ENCODE measurements at places on chromosomes 7 and 10.

- DNase-seq, result no peak
Measured at GRCh38 chr7:42108803-42109528, 128.0 kb downstream of the GLI3 start.

- no peak for DNase-seq
Measured at GRCh38 chr7:42055171-42055570, 181.8 kb downstream of the GLI3 start.

GRCh38 chr10:13632440-13632839, 45.7 kb downstream of the PRPF18 start:
- no peak for DNase-seq

GRCh38 chr10:108735380-108735779, 1187.9 kb downstream of the XPNPEP1 start:
- DNase-seq, result no peak

- DNase-seq, result no peak
Measured at GRCh38 chr10:25048450-25048849, 32.0 kb downstream of the THNSL1 start.

- no peak for DNase-seq
Measured at GRCh38 chr10:44811072-44811471, 100.1 kb upstream of the TMEM72 start.

DNA sequence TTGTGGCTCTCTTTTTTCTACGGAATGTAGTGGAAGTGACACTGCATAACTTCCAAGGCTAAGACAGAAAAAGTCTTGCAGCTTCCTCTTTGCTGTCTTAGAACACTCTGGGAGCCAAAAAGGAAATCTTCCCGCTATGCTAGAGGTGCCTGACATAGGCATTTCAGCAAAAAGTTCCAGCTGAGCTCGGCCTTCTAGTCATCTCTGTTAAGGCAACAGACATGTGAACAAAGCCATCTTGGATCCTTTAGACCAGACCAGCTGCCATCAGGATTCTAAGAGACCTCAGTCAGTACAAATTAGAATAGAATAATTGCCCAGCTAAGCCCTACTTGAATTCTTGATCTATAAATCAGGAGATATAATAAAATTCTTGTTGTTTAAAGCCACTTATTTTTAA, 16.3 kb upstream of the COL1A2 start:
- no peak for DNase-seq

GRCh38 chr7:50502001-50502684, 52.0 kb upstream of the FIGNL1 start:
- DNase-seq, result no peak

GRCh38 chr10:16835228-16835627, 18.0 kb upstream of the RSU1 start:
- no peak for DNase-seq

GRCh38 chr10:21019436-21019835, 122.3 kb upstream of the NEBL start:
- no peak for DNase-seq

DNA sequence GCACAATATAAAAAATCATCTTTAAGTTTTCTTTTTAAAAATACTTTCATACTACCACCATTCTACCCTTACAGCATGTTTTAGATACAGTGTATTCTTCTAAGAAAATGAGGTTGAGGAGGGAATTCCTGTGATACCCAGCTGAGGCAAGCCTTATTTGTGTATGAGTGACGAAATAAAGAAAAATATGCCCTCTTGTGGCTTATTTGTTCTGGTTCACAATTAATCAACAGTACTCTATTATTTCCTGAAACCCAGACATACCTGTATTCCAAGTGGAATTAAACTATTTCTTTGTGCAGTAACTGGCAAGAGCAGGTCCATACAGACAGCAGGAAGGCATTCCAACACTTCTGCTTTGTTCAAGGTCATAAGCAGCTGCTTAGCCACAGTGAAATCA, 4.5 kb upstream of the SEMA3D start:
- no peak for DNase-seq

GRCh38 chr7:13476881-13477444, 512.5 kb downstream of the ETV1 start:
- DNase-seq, result no peak

DNA sequence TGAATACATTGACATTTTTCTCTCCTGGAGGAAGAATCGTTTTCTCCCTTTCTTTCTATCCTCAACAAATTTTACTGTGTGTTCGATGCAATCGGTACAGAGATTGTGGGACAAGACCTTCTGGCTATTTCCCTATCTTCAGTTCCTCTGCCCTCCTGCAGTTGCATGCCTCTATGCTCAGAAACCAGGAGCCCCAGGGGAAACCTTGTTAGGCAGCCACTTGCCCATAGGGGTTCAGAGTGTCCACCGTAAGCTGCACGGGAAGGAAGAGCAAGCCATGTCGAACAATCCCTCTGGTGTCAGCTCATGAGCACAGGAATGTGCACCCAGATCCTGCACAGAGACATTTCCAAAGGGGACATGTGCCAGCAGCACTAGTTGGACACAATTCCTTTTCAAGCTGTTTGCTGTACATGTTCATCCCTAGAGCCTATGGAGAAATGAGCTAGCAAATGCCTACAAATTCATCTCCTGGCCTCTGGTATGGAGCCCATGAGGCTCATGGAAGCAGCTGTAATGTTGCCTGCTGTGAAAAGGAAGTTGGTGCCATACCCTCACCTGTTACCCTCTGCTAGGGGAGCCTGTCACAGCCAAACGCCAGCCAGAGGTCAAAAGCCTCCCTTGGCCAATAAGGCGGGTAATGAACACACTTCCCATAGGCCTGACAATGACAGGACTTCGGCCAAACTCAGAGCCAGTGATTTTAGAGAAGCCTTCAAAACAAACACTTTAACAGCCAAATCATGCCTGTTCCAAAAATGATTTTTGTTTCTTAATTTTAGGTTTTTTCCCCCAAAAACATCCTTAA, 35.9 kb upstream of the ASAH2 start:
- DNase-seq, result no peak

DNA sequence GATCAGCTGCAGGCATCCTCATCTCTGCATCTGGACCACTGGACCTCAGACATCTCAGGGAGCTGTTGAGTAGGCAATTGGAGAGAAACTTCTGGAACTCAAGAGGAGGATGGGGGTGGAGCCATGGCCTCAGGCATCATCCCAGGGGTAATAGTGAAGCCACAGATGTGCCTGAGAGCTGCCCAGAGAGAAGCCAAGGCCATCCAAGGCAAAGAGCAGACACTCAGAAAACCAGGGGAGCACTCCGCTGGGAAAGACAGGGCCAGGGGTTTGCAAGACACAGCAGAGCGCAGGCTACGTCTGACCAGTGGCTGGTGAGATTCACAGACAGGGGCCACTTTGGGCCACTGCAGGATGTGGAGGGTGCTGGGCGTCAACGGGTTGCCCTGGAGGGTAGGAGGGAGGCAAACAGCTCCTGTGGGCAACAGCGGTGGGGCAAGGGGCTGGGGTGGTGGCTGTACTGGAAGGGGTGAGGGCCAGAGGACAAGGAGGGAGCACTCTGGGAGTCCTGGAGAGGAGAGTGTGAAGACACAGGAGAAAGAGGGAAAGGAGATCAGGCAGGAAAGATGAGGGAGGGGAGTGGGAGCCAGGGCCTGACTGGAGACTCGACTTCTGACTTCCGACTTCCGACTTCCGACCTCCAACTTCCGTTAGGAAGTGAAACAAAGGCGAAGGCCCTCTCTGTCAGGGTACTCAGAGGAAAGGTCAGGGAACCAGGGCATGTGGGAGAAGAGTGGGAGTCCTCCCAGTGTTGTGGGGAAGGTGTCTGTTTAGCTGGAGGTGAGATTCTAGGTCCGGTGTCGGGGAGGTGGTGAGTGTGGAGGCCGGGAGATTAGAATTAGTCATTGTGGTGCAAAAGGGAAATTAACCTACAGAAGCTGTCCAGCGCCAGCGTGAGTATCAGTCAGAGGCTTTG, 69.7 kb upstream of the ANTXRL start:
- DNase-seq, result no peak

GRCh38 chr10:90592638-90593302, 265.1 kb downstream of the HTR7 start:
- DNase-seq, result no peak

- DNase-seq, result no peak
Measured at GRCh38 chr7:99011706-99012404, 132.1 kb downstream of the SMURF1 start.

GRCh38 chr7:128124786-128125185, 93.5 kb upstream of the LRRC4 start:
- no peak for DNase-seq

- no peak for DNase-seq
Measured at GRCh38 chr7:151690606-151691005, 170.9 kb upstream of the RHEB start.

DNA sequence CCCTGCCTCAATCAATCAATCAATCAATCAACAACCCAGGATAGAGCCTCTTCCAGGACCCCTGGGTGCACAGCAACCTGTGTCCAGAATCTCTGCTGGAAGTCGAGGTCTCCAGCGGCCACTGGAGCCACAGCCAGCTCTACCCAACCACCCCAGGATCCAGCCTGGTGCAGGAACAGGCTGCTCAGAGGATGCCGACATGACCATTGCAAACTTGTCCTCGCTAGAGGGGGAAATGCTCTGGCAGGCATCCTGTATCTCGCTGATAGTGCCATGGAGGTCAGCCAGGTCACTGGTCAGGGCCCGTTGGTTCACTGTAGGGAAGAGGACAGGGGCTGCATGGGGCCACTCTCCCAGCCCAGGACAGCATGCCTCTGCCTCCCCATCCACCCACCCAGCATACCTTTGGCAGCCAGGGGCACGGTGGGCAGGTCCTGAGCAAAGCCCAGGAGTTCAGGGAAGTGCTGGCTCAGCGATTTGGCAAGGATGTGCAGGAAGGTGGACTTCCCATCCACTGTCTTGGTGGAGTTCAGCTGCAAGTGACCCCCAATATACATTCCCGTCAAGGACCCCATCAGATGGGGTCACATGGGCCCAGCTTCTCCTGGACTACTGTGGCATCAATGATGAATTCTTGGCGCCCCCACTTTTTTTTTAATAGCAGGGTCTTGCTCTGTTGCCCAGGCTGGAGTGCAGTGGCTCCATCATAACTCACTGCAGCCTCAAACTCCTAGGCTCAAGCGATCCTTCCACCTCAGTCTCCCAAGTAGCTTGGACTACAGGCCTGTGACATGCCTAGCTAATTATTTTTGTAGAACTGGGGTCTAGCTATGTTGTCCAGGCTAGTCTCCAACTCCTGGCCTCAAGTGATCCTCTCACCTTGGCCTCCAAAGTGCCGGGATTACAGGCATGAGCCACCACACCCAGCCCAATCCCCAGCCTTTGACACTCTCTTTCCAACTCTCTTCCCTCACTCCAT, 49.4 kb downstream of the GRID2IP start:
- no peak for DNase-seq

- no peak for DNase-seq
Measured at GRCh38 chr10:75743291-75743778, 311.9 kb downstream of the LRMDA start.

DNA sequence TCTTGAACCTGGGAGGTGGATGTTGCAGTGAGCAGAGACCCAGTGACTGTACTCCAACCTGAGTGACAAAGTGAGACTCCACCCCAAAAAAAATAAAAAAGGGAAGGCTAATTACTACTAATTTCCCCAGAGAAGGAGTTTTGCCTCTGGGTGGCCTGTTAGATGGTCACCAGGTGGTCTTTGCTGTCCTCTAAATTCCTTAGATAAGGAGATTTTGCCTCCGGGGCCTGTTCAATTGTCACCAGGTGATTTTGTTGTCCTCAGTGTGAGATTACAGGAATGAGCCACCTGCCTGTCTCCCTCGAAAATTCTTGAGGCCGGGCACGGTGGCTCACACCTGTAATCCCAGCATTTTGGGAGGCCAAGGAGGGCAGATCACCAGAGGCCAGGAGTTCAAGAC, 24.4 kb upstream of the ZMIZ2 start:
- DNase-seq, result no peak

DNA sequence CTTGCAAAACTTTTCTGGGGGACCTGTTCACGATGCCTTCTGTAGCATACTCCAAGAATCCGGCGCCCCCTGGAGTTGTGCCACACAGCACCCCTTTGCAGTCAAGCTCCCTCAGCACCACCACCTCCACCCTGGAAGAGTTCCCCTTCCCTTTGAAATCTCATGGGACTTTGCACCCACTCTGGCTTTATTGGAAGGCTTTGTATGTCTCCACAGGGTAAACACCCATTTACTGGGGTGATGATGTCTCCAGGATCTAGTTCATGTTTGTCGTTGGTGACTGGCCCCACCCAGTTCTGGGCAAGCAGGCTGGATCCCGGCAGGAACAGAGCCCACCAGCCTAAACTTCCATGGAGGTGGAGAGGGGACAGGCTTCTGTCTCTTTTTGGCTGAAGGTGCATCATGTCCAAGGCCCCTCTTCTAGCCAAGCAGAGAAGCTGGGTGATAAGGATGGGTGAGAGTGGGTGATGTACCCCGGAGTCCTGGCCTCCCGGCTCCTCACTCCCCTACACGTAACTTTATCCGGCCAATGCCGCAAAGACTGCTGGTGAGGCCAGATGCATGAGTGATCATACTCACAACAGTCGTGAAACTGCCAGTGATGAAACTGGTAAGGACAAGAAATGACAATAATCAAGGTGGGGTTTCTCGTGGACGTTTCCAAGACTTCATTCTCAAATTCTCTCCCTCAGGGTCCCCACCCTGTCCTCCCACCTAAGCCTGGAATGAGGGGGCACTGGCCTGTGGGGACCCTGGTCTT, 695 bp upstream of the CLDN4 start:
- DNase-seq, result no peak

- DNase-seq, result no peak
Measured at GRCh38 chr7:157318015-157318706, 18.6 kb upstream of the DNAJB6 start.

DNA sequence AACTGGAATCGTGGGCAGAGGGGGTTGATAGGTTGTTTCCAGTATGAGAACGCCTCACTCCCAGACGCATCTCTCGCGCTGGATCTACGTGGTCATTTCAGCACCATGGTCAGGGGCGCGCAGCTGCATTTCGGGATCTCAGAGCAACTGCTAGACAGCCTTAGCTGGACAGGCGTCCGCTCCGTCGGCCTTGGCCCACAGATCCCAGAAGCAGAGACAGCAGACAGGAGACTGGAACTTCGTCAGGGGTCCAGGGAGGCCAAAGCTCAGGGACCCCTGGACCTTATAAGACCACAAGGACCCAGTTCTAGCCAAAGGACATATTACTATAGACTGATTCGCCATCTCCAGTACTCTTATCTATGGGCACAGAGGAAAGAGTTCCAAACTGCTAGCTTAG, 5.3 kb downstream of the NEUROG3 start:
- DNase-seq, result no peak

- no peak for DNase-seq
Measured at GRCh38 chr7:141696348-141696747, 5.6 kb downstream of the DENND11 start.
